ENCODE measurements at places on chromosomes 4 and X. TPM values are rescaled to one million over a fixed set of nuclear protein-coding genes. Genes with fewer than 3 reads are reported as not detected.

The IL1RAPL1 gene
- total RNA-seq, result 0.04 TPM

The CDS1 gene
- 0.78 TPM for total RNA-seq

The DUSP21 gene
- not detected for total RNA-seq

The NALF2 gene
- 5.8 TPM for total RNA-seq

The PRDM8 gene
- 0.41 TPM for total RNA-seq

The HGFAC gene
- total RNA-seq, result 0.08 TPM

The SLC25A53 gene
- 4.4 TPM for total RNA-seq

The PRR32 gene
- not detected for total RNA-seq

The ZNF711 gene
- total RNA-seq, result 0.78 TPM

The ADAMTS3 gene
- total RNA-seq, result not detected

The ZMAT1 gene
- 0.08 TPM for total RNA-seq

The NPY2R gene
- 0.02 TPM for total RNA-seq

The MAGEA8 gene
- not detected for total RNA-seq

The MSX1 gene
- 11.8 TPM for total RNA-seq

The TDO2 gene
- total RNA-seq, result 0.43 TPM

The F8 gene
- 4.7 TPM for total RNA-seq

The KDR gene
- total RNA-seq, result 0.03 TPM

The DGAT2L6 gene
- not detected for total RNA-seq

Data from A549 treated with CORT108297 at 1 μM for 4 hours (cell line).